ENCODE measurements at places on chromosomes 5 and 9. TPM values are rescaled to one million over a fixed set of nuclear protein-coding genes. Genes with fewer than 3 reads are reported as not detected.

DNA sequence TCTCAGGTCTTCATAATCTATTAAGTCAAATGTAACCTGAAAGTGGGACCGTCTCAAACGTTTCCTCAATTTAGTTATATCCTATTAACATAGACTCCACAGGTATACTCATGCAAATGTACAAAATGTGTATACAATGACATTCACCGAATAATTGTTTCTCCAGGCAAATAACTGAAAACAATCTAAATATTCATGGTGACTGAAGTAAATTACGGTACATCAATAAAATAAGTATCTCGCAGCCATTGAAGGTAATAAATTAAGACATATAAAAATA lies 482 bp downstream of the IARS1 start:
- H3K27me3 ChIP-seq: no peaks in the 10 kb centered on the region
- H3K4me1 ChIP-seq: no peaks in the 10 kb centered on the region
- H3K27ac ChIP-seq: peak overlapping the region; percentile 76
- H3K4me3 ChIP-seq: peak overlapping the region; percentile 66

- no peak for DNase-seq
- no peak overlapping the region for H3K4me3 ChIP-seq
- no peaks in the 10 kb centered on the region for H3K36me3 ChIP-seq
- H3K27me3 ChIP-seq: no peaks in the 10 kb centered on the region
- peaks cover 14% of the 10 kb centered on the region for H3K4me1 ChIP-seq
- no peak overlapping the region for H3K27ac ChIP-seq
Measured at GRCh38 chr5:31124026-31124425, 69.5 kb upstream of the CDH6 start.

The NDUFA8 gene
- 63.9 TPM for total RNA-seq

- H3K27ac ChIP-seq: peak overlapping the region; percentile 51
- H3K4me3 ChIP-seq: peak overlapping the region; percentile 75
- DNase-seq: no peak
Measured at GRCh38 chr5:76714751-76715485, 1.0 kb upstream of the F2R start.

The PCDHA1 gene
- not detected for total RNA-seq

GRCh38 chr5:174827558-174827957 lies 103.2 kb downstream of the MSX2 start:
- no peaks in the 10 kb centered on the region for H3K4me1 ChIP-seq
- no peaks in the 10 kb centered on the region for H3K36me3 ChIP-seq
- H3K27ac ChIP-seq: no peak overlapping the region
- no peaks in the 10 kb centered on the region for H3K27me3 ChIP-seq
- DNase-seq: no peak
- no peak overlapping the region for H3K4me3 ChIP-seq

The CDC20B gene
- not detected for total RNA-seq

- no peak overlapping the region for H3K4me3 ChIP-seq
- H3K27ac ChIP-seq: no peak overlapping the region
- H3K27me3 ChIP-seq: no peaks in the 10 kb centered on the region
- DNase-seq: no peak
- no peaks in the 10 kb centered on the region for H3K36me3 ChIP-seq
Measured at GRCh38 chr9:78438211-78438610, 141.3 kb downstream of the PSAT1 start.

GRCh38 chr5:141001844-141002604 lies 35.7 kb downstream of the PCDHAC2 start:
- H3K4me3 ChIP-seq: peak overlapping the region; percentile 10
- peaks cover 7% of the 10 kb centered on the region for H3K4me1 ChIP-seq
- H3K27me3 ChIP-seq: peaks cover 29% of the 10 kb centered on the region
- H3K27ac ChIP-seq: no peak overlapping the region

The PCDHA8 gene
- not detected for total RNA-seq

The ACSL6 gene
- 0.54 TPM for total RNA-seq

The DBH gene
- not detected for total RNA-seq

GRCh38 chr5:132834057-132834456 lies 3.6 kb upstream of the SHROOM1 start:
- no peaks in the 10 kb centered on the region for H3K4me1 ChIP-seq
- DNase-seq: no peak
- H3K4me3 ChIP-seq: no peak overlapping the region
- no peaks in the 10 kb centered on the region for H3K27me3 ChIP-seq
- H3K27ac ChIP-seq: no peak overlapping the region
- no peaks in the 10 kb centered on the region for H3K36me3 ChIP-seq

DNA sequence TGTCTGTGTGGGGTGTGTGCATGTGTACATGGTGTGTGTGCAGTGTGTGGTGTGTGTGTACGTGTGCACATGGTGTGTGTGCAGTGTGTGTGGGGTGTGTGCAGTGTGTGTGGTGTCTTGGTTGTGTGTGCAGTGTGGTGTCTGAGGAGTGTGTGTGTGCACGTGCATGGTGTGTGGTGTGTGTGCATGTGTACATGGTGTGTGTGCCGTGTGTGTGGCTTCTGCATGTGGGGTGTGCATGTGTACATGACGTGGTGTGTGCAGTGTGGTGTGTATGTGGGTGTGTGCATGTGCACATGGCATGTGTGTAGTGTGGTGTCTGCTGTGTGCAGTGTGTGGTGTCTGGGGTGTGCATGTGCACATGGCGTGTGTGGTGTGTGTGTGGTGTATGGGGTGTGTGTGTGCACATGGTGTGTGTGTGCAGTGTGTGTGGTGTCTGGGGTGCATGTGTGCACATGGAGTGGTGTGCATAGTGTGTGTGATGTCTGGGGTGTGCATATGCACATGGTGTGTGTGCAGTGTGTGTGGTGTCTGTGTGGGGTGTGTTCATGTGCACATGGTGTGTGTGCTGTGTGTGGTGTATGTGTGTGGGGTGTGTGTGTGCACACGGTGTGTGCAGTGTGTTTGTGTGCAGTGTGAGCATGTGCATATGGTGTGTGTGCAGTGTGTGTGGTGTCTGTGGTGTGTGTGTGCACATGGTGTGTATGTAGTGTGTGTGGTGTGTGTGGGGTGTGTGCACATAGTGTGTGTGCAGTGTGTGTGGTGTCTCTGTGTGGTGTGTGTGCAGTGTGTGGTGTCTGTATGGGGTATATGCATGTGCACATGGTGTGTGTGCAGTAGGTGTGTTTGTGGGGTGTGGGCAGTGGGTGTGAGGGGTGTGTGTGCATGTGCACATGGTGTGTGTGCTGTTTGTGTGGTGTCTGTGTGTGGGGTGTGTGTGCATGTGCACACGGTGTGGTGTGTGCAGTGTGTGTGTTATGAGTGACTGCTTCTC lies 40.6 kb upstream of the ZNG1F start:
- H3K4me1 ChIP-seq: no peaks in the 10 kb centered on the region
- H3K27me3 ChIP-seq: no peaks in the 10 kb centered on the region
- DNase-seq: peak; percentile 69
- H3K4me3 ChIP-seq: no peak overlapping the region
- no peak overlapping the region for H3K27ac ChIP-seq

The PLAC8L1 gene
- total RNA-seq: not detected
